ENCODE measurements at places on chromosomes 11 and 22.

- DNase-seq, result no peak
Observed at GRCh38 chr11:32382339-32383049, 52.8 kb downstream of the WT1 start.

GRCh38 chr22:38941488-38941987 lies 15.9 kb upstream of the APOBEC3A start:
- no peak for DNase-seq

DNA sequence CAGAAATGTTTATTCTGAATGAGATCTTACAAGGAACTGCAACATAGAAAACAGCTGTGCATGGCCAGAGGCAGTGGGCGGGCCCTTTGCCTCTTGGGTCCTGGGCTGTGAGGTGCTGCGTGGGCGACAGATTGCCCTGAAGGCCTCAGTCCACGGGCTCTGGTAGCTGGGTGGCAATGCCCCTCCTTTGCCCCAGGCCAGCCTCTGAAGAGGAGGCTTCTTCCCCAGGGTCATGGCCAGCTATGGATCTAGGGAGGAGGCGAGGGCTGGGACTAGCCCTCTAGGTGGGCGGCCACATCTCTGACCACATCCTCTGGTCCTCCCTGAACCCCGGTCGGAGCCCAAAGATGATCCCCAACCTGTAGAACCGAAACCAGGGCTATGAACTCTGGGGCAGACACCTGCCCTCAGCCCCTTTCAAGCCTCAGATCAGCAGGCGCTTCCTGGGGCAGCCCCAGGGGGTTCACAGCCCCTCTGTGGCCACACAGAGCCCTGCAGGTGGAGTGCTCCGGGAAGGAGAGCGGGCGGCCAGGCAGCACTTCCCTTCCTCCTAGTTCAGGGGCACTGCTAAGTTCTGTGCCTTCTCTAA lies 6.6 kb upstream of the CDC42BPG start:
- no peak for DNase-seq

DNA sequence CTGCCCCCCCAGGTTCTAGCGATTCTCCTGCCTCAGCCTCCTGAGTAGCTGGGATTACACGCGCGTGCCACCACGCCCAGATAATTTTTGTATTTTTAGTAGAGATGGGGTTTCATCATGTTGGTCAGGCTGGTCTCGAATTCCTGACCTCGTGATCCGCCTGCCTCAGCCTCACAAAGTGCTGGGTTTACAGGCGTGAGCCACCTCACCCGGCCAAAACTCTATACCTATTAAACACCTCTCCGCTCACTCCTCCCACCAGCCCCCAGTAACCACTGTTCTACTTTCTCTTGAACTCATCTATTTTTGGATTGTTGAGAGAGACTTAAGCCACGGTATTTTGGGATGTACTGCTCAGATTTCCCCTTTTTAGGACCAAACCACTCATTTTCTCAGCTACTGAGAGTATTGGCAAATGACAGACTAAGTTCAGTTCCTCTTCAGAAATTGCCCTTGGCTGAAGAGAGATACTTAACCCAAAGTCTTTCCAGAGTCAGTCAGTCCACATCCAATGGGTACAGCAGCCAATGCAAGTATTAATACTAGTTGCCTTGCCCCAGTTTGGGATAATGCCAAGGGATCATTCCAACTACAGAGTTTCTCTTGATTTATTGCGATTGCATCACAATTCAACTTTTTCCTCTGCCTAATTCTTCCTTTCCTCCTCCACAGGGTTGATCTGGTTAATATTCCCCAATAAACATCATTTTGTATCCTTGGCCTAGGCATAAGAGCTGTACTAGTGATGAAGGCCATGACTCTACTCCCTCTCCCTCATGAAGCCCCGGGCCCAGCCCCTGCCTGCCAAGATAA lies 36.8 kb upstream of the CSTF3 start:
- DNase-seq, result no peak

- no peak for DNase-seq
Observed at GRCh38 chr11:12448131-12448939, 71.0 kb downstream of the PARVA start.

GRCh38 chr11:8086571-8086970 lies 5.6 kb downstream of the TUB start:
- DNase-seq, result no peak

DNA sequence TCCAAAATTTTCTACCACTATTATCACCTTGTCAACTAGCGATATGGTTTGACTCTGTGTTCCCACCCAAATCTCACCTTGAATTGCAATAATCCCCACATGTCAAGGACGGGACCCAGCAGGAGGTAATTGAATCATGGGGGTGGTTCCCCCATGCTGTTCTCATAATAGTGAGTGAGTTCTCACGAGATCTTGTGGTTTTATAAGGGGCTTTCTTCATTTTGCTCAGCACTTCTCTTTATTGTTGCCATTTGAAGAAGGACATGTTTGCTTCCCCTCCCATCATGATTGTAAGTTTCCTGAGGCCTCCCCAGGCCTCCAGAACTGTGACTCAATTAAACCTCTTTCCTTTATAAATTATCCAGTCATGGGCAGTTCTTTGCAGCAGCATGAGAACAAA lies 73.5 kb upstream of the ZC3H12C start:
- no peak for DNase-seq

DNA sequence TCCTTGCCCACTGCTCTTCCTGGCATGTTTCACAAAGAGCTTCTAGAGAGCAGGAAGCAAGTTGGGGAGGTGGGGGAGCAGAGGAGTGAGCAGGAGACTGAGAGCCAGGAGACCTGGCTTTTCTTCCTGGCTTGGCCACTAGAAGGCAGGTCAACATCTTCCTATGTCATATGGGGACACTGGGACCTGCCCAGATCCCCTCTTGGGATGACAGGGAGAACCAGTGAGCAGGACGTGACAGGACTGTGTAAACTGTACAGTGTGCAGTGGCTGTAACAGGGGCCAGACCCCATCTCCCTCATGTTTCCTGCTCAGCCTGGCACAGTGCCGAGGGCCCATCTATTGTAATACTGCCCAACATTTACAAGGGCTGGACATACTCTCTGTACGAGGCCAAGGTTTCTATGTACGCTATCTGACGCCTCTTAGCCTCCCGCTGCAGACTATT lies 29.4 kb downstream of the GDPD5 start:
- DNase-seq, result no peak

- no peak for DNase-seq
Observed at GRCh38 chr22:41417622-41418390, 28.8 kb downstream of the TOB2 start.

GRCh38 chr11:6232899-6233298 lies 1.5 kb downstream of the FHIP1B start:
- no peak for DNase-seq

DNA sequence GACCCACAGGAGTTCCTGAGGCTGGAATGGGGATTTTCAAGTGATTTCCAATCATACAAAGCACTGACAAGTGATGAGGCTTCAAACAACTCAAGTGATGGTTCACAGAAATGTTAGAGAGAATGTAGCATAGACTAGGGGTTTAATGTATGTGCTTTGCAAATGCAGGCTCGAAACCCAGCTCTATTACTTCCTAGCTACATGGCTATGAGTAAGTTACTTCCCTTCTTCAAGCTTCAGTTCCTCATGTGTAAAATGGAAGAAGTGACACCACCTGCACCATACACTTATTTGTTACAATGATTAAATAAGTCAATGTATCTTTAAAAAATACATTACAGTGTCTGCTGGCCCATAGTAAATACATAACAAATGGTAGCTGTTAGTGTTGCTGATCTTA lies 139.8 kb downstream of the CCDC81 start:
- DNase-seq, result no peak

DNA sequence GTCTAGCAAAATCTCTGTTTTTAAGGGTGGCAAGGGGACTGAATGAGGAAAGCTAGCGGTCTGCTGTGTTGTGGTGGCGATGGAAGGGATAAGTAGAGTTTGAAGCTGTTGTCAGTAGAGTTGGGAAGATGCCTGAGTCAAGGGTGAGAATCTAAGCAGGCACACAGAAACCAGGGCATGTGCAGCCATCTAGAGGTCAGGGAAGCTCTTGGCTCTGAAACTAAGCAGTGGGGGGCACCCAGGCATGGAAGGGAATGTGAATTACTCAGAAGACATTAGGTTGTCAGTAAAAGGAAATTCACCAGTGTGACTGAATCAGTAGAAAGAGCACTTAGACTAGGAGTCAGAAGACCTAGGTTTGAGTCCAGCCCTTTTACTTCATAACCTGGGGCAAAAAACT lies 15.4 kb downstream of the BMAL1 start:
- DNase-seq, result no peak

GRCh38 chr11:2467695-2468055 lies 22.9 kb downstream of the KCNQ1 start:
- DNase-seq, result no peak

GRCh38 chr11:123122341-123122740 lies 60.4 kb upstream of the HSPA8 start:
- no peak for DNase-seq

DNA sequence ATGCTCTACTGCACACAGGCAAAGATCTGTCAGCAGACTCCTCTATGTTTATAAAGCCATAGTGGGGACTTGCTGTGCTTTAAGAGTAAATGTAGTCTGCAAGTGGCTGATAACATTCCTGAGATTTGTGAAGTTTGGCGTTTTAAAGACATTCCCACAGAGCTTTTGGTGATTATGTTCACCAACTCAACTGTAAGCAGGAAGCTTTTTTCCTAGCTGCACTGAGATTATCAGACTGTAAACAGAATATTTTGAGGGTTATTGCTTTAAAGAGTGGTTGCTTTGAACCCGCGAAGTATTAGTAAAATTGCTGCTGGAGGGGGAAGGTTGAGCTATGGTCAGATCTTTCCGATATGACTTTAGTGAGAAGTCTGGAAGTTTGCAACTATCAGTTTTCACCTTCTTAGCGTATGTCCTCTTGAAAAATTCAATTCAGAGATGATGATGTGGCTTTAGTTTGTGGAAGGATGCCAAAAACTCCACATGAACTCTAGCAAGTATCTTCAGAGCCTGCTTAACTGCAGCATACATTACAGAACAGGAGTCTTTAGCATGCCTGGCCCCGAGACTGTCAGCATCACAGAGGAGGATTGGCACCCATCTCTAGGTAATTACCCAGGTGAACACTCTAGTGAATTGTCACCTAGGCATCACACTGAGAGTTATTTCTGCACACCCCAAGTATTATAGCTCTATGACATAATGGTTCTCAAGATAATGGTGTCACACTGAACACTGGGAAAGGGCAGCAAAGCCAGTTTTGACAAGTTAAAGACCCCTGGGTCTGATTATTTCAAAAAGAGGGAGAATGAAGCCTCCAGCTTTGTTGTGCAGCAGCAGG lies 89.9 kb downstream of the MTNR1B start:
- no peak for DNase-seq

DNA sequence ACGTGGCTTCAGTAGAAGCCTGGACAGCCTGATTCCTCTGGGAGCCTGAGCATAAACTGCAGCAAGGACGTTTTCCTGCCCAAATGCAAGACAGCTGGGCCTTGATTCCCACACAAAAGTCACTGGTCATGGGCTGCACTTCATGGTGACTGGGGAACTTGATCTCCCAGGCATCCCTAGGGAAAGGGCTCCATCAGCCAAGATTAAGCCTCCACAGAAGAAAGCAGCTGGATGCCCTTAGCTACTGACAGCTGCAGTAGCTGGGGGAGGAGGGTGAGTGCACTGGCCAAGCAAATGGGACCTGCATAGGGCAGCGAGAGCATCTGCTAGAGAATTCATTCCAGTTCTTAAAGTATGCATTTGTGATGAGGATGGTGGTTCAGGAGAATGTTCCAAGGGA lies 267.4 kb upstream of the ISX start:
- no peak for DNase-seq

DNA sequence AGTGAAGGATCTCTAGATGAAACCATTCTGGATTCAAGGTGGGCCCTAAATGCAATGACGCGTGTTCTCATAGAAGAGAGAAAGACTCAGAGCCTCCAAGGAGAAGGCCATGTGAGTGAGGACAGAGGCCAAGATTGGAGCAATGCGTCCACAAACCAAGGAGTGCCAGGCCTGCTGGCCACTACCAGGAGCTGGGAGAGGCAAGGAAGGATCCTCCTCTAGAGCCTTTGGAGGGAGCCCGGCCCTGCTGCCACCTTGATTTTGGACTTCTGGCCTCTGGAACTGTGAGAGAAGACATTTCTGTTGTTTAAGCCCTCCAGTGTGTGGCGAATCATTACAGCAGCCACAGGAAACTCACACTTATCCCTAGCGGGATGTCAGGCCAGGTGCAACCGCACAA lies 52.7 kb upstream of the SHANK2 start:
- DNase-seq, result no peak

GRCh38 chr11:96278039-96278897 lies 64.7 kb downstream of the MAML2 start:
- no peak for DNase-seq

- no peak for DNase-seq
Observed at GRCh38 chr11:17694494-17695110, 24.8 kb upstream of the MYOD1 start.

DNA sequence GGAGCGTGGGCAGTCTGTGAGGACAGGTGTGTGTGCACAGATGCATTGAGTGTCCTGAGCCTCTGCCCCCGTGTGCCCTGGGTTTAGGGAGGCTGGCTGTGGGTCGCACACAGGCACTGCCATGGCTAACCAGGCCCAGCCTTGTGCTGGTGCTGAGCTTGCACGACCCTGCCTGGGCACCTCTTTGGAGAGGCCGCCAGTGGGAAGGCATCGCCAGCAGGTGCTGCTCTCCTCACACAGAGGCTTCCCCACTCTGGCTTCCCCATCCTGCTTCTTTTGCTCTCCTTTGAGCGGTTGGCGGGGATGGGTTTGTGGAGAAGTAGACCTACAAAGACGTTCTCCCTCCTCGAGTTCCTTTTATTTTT lies 4.1 kb downstream of the WNT7B start:
- no peak for DNase-seq

GRCh38 chr11:911890-912219 lies 1.2 kb upstream of the CHID1 start:
- DNase-seq, result no peak

DNA sequence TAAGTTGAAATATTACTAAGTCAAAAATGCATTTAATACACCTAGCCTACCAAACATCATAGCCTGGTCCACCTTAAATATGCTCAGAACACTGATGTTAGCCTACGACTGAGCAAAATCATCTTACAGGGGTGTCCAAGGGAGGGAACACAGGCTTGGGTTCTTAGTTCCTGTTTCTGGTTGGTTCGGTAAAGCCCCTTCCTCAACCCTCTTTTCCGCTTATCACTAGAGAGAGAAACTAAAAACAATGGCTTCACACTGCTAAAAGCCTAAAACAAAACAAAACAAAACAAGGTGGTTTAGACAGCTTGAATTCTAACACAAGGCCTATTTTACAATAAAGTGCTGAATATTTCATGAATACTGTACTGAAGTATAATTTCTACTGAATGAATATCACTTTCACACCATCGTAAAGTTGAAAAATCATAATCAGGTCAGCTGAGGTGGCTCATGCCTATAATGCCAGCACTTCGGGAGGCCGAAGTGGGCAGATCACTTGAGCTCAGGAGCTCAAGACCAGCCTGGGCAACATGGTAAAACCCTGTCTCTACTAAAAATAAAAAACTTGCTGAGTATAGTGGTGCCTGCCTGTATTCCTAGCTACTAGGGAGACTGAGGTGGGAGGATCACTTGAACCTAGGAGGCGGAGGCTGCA lies 118.0 kb downstream of the SIK3 start:
- no peak for DNase-seq

DNA sequence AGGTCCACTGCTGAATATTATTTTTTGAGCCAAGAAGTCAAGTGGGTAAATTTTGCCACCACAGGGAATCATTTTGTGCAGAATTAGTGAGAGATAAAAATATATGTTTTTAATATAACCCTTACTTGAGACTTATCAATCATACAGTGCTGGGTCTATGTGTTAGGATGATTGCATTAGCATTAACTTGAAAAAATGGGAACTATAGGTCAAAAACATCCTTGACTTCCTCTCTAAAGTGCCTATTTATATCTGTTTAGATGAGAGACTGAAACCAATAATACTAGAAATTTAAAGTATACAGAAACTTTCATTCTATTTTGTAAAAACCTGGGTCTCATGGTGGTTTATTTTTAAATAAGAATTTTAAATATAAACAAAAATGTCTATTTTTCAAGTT lies 65.1 kb upstream of the CARD18 start:
- DNase-seq, result no peak

All from stimulated activated CD8-positive, alpha-beta memory T cell treated with anti-CD3 and anti-CD28 coated beads, Interleukin-4, amount 100 ng/mL, for 1 hour (primary cell).